ENCODE measurements at places on chromosomes 3 and 15. TPM values are rescaled to one million over a fixed set of nuclear protein-coding genes. Genes with fewer than 3 reads are reported as not detected.

GALNT15 gene
- total RNA-seq = 9.1 TPM

CCR9 gene
- total RNA-seq = not detected

NRG4 gene
- 0.20 TPM for total RNA-seq

ATP8B4 gene
- 1.7 TPM for total RNA-seq

TRPM7 gene
- 52.7 TPM for total RNA-seq

AP3B2 gene
- total RNA-seq = 0.39 TPM

AHSG gene
- not detected for total RNA-seq

HEMK1 gene
- 20.8 TPM for total RNA-seq

LINGO1 gene
- 0.33 TPM for total RNA-seq

COX5A gene
- total RNA-seq = 33.1 TPM

P2RY1 gene
- total RNA-seq = 0.59 TPM

CEP19 gene
- 2.6 TPM for total RNA-seq

MELTF gene
- 19.6 TPM for total RNA-seq

KLHL6 gene
- total RNA-seq = under 0.01 TPM

INKA1 gene
- 5.7 TPM for total RNA-seq

GABRB3 gene
- 1.3 TPM for total RNA-seq

RNU5B-1 gene
- not detected for total RNA-seq

HRH1 gene
- total RNA-seq = 21.6 TPM

CCR8 gene
- total RNA-seq = not detected

LDHAL6B gene
- total RNA-seq = not detected

HCLS1 gene
- total RNA-seq = 0.76 TPM

P2RY13 gene
- not detected for total RNA-seq

MYO5C gene
- total RNA-seq = 0.07 TPM

GRK7 gene
- total RNA-seq = not detected

DNAJC13 gene
- 72.7 TPM for total RNA-seq

POLQ gene
- total RNA-seq = 1.3 TPM

ILDR1 gene
- not detected for total RNA-seq
